ENCODE measurements at places on chromosomes 2 and 18.

GRCh38 chr2:42987112-42987922 lies 194.9 kb upstream of the HAAO start:
- no peak for DNase-seq

DNA sequence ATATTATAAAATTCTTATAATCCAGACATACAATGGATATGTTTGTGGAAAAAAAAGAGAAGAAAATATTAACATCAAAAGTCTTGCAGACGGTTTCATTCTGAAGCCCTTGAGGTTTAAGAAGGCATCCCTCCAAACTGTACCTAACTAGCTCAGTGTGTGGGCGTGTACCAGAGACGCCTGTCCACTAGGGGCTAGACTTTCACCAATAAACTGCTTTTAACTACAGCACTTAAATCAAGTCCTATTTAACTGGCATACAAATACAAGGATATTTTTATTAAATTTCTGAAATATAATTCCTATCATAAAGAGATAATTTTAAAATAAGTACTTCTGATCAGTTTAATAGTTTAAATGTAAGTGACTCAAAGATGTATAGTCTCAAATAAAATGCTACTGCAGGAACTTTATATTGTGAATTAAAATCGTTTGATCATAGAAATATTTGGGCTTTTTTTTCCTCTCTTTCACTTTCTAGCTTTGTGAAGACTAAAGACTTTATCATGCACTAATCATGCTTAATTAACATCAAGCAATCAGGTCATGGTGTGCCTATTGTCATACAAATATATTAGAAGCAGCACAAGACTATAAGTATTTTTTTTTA lies 437.7 kb downstream of the SATB2 start:
- DNase-seq = no peak

DNA sequence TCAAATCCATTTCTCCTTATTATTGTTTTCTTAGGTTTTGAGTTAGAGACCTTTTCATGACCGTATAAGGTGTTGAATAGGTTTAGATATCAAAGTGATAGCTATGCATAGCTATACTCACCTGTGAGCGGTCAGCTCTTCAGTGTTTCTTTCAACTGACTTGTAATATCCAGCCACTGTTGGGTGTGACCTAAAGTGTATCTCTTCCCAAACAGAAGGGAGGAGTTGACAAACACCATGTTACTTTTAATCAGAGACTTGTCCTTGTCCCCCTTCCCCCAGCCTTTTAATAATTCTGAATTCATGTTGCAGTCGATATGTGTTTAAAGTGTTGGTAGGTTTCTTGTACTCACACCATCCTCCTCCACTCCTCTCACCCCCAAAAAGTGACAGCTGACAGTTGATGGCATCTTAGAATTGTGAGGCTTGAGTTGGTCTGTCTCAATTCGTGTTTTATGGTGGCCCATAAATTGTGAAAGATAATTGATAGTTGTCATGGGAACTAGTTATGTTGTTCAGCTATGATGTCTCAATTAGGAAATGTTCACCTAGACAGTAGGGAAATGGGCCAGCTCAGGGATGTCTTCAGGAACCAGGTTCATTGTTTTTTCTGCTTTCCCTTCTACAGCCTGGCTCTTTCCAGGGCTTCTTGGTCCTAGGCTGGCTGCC lies 12.0 kb downstream of the NEDD4L start:
- DNase-seq = no peak

GRCh38 chr2:188430705-188431104 lies 139.0 kb downstream of the GULP1 start:
- DNase-seq = no peak

DNA sequence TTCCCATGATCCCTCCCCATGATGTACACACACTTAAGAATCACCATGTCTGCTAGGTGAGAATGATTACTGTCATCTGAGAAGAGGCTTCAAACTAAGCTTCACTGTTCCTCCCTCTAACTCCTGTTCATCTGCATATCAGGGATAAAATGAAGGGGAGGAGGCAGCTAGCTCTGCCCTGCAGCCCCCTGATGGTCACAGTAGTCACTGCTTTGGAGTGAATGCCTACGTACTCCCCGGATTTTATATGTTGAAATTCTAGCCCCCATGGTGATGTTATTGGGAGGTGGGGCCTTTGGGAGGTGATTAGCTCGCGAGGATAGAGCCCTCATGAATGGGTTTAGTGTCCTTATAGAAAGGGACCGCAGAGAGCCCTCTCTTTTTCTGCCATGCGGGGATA lies 156.4 kb downstream of the NCKAP5 start:
- no peak for DNase-seq

GRCh38 chr2:101349893-101350662 lies 37.2 kb downstream of the CREG2 start:
- no peak for DNase-seq

DNA sequence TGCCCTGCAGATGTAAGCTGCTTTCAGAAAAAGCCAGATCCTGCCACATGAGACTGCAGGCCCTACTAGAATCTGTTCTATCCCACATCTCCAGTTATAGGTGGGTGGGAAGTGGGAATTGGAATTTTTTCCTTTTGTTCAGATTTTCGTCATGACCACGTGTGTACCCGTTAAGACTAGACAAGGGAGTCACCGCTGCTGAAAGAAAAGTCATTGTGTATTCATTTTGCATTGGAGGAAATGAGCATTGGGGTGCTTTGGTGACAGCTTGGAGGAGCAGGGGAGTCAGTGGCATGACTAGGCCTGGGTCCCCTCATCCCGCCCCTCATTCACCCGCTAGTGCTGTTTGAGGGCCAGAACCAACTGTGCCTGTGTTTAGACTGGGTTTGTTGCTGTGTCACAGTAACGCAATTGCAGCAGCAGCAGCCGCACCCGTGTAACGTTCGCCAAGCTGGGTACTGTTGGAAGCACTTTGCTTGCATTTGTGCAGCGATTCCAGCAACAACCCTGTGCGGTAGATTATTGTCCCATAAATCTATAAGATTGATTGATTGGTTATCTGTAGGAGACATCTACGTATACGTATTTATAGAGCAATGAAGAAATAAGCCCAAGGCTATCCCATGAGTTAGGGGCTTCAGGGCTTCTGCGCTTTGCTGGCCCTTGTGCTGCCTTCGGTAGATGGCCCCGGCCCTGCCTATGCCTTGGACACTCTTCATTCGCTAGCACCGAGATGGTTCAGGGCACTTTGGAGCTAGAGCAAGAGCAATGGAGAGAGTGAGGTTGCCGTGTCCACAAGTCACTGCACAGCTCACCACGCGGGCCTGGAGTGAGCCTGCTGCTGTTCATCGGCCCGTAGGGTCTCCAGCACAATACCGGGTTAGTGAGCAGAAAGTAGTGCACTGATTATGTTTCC lies 194.9 kb downstream of the AGAP1 start:
- DNase-seq = no peak

DNA sequence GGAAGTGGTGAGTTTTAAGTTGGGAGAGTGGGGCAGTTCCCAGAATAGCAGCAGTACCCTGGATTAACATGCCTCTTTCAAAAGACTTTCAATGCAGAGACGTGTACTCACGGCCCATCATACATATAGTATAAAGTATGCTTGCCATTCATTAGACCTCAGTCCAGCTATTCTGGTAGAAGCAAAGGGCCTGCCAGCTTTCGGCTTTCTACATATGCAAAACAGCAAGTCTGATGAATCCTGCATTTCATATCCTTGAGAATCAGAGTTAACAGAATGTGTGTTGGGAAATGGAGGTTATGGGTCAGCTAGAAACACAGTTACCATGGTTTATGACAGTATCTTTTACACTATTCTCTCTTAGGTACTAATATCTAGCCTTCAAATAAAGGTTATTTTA lies 27.5 kb downstream of the SATB2 start:
- DNase-seq = no peak

DNA sequence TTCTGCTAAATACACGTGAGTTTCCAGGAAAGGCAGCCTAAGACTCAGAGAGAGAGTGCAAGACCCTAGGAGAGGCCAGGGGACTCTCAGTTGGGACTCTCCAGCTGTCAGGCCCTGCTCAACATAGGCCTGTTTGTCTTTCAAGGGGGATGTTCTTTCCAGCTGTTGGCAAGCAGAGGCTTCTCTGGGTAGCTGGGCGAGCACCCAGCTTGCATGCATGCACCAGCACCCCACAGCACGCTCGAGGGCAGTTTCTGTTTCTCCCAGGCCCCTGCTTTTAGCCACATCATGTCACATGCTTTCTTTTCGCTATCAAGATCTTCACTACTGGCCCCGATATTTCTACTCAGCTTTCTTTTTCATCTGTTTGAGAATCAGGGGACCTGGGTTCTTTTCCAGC lies 479.3 kb upstream of the HS6ST1 start:
- no peak for DNase-seq

DNA sequence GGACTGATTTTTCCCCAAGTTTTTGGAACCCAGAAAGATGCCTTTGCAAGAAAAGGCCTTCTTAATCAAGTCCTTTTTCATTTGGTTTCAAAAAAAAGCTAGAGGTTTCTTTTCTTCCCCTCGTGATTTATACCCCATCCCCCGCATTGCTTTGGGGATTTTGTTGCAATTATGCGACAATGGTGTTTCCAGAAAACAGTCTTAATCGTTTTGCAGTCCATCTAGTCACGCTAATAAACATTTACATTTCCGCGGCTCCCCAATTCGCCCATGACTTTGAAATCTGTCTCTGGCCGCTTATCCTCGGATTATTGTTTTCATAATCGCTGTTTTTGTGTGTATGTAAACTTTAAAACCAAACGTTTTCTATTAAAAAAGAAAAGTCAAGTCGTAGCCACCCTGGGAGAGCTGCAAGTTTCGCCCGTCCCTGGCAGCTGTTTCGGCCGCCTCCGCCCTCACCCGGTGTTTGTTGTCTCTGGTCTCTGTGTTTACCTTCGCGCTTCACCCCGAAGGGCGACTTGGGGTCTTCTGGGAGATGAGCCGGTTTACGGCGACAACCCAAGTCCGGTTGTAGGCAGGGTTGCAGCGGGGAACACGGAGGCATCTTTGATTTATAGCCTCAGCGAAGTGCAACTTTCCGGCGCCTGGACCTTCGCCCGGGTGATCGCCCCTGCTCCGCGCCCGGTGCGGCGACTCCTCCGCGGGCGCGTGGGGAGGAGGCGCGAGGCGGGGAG lies 667 bp downstream of the SP9 start:
- no peak for DNase-seq

- no peak for DNase-seq
These were observed 68.1 kb upstream of the CTAGE1 start for GRCh38 chr18:22485808-22486244.

- DNase-seq = no peak
These were observed 788.4 kb upstream of the TMEFF2 start for GRCh38 chr2:192983173-192983572.

DNA sequence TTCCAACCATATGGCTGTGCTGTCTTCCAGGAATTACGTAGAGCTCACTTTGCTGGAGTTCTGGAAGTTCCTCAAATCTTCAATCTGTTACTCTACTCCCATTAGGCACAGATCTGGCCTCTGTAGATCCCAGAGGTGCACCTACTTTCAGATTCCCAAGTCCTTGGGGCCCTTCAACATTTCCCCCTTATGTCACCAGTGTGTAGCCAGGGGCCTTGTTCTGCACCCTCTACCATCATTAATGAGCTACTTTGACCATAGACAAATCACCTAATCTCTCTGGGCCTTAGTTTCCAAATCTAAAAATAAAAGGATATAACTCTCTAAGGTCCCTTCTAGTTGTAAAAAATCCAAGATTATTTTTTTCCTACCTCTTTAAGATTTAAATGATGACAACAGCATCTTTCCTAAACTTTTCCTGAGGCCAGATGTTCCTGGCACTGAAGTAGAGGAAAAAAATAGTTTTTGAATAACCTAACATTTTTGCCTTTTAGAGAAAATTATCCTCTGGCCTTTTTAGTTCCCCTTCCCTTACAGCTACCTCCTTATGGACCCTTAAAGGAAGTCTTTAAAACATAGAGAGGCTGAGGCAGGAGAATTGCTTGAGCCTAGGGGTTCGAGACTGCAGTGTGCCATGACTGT lies 31.0 kb upstream of the WIPF1 start:
- DNase-seq = no peak

- no peak for DNase-seq
These were observed 65.1 kb upstream of the TRIB2 start for GRCh38 chr2:12651641-12652040.

DNA sequence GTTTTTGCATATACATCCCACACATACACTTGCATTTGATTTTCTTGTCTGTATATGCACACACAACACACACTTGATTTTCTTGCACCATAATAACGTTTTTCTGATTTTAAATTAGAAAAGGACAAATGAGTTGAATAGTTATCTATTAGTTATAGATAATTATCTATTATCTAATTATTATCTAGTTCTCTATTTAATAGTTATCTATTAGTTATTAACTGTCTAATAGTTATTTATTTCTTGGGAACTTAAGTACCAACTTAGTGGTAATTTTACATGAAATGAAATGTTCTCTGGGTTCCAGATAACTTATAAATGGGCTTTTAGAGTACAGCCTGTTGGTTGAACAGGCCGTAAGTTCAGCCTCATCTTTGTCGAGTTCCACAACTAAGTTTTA lies 23.0 kb downstream of the INPP4A start:
- DNase-seq = no peak

GRCh38 chr2:70420143-70420542 lies 118.3 kb upstream of the FAM136A start:
- DNase-seq = peak; percentile 95

DNA sequence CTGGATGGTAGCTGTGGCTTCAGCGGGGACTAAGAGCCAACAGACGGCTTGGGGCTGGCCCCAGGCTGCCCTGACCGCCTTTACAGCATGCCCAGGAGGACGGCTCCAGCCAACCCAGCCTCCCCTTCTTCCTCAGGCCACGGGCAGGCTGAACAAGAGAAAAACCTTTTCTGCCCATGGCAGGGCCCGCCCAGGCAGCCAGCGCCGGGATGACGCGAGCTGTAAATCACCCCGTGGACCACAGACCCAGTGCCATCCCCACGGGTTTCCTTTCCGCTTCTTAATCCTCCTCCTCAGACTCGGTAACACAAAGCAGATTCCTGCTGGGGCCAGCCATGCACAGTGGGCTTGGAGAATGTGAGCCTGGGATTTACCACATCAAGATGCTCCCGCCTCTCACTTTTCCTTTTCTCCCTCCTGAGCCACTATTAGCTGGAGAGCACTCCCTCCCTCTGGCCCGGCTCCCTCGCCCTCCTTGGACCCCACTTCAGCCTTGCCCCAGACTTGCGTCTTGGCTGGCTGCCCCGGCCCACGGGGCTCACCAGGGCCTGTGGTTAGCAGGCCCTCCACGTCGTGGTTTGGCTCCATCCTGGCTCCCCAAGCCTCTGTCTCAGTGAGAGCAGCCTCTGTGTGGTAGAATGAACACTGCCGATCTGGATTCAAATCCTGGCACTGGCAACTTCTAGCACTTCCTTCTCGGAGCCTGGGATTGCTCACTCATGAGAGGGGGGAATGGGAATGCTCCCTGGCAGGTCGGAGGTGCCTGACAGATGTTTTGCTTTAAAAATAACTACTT lies 31.4 kb downstream of the ATOH8 start:
- DNase-seq = no peak

- no peak for DNase-seq
These were observed 31.8 kb downstream of the ARHGAP25 start for GRCh38 chr2:68766376-68766845.

Measured in NCI-H187 treated with DMSO at 0.1 percent for 48 hours (cell line).